ENCODE measurements at places on chromosomes 7 and 10.

GRCh38 chr7:83190659-83191389, 28.1 kb upstream of the PCLO start:
- DNase-seq, result no peak

GRCh38 chr10:22662733-22663330, 51.5 kb downstream of the PIP4K2A start:
- DNase-seq, result no peak

DNA sequence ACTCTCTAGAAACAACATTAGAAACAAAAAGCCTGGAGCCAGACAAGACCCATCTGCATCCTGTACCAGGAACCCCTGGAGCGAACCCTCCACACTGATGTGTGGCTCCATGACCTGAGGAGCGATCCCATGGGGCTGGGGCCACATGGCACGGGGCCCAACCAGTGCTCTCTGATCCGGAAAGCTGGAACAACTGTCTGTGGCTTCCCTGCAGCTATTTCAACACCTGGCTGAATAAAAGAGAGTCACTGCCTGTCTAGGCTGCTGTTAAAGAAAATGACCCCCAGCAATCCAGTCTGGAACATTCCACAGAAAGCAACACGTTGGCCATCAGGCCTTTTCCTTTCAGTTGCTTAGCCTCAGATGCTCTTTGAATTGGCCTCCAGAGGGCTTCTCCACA, 20.9 kb downstream of the UROS start:
- no peak for DNase-seq

DNA sequence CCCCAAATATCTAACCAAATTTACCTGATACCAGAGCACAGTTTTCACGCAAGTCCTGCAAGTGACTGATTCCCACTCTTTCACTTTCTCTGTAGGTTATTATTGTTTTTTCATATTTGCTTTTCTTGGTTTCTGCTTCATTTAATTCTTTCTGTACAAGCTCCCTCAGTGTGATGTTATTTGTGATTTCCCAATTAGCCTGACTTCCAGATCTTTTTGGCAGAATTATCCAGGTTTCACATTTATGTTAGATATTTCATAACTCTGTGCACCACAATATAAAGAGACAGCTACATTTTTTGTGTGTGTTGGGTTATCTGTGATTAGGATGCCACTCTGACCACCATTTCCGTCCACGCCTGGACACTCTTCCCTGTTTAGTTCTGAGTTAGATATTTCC, 381.5 kb upstream of the CNTNAP2 start:
- no peak for DNase-seq

DNA sequence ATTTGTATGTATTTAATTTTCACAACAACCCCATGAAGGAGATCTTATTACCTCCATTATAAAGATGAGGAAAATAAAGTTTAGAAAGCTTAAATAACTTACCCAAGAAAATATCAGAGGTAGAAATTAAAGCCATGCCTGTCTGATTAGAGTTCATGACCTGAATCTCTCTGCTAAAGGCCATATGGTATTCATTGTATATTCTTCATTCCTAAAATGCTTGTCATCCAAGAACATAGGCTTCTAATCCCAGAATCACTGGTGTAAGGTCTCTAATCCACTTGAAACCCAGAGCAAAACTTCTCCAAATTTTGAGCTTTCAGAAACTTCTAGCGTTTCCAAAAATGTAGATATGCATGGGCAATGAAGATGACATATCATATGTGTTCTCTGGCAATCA, 72.3 kb upstream of the YAE1 start:
- no peak for DNase-seq

DNA sequence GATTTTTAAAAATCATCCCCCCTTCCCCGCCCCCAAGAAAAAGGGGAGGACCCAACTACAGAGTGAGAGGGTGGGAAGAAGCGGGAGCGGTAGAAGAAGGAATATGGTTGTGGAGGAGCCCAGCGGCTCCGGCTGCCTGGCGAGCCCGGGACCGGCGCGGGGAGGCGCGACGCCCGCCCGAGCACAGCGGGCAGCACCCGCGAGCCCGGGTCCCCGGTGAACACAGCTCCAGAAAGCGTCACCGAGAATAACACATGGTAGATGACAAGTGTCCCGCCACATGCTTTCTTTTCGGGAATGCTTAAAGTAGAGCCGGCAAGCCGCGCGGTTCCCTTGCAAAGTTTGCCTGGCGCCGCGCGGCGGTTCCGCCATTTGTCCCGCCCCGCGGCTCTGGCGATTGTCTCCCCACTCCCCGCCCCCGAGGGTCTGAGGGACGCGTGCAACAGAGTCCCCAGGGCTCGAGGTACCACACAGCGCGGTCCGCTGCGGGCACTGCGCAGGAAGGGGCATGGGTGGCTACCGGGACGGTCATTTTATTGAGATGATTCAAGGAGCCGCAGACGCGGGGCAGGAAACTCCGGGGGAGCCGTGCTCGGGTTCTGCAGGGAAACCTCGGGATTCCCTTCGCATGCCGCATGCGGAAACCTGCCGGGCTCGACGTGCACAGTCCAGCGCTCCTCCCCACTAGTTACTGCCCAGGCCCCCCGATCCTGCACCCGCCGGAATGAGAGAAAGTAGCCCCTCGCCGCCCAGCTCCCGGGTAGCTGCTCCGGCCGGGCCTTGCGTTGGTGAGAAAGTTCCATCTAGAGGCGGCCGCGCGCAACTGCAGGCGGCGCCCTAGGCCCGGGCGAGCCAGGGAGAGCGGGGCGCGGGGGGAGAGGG, 781 bp upstream of the GRM8 start:
- peak; percentile 64 for DNase-seq

DNA sequence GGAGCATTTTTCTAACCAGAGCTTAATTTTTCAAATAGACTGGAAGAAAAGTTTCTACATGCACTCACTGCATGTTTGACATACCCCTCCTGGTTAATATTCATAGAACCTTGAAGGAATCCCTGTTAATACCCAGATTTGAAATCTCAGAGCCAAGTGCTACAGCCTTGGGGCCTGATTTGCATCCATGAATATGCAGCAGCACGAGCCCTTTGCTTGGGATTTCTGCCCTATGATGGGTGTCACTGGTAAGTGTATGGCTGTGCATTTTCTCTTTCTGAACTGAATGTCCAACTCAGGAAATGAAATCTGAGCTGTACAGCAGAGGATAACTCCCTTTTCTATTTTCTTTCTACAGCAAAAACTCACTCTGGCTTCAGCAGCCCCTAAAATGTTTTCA, 1157.5 kb downstream of the XPNPEP1 start:
- no peak for DNase-seq

DNA sequence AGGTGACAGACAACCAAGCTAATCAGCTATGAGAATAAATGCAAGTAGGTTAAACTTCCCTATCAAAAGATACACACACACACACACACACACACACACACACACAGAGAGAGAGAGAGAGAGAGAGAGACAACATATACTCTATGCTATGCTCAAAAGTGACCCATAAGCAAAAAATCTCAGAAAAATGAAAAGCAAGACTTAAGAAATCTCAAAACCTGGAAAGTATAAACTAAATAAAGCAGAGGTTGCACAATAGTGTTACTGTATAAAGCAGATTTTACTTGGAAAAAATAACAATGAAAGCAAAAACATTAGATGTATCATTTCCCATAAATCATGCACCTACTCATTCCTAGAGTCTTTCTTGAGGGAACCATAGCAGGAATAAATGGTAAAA, 221.5 kb downstream of the INHBA start:
- no peak for DNase-seq

- no peak for DNase-seq
These were observed 87.0 kb downstream of the HGF start for GRCh38 chr7:81682873-81683272.

- peak; percentile 43 for DNase-seq
These were observed 1454.1 kb downstream of the GATA3 start for GRCh38 chr10:9508606-9509005.

DNA sequence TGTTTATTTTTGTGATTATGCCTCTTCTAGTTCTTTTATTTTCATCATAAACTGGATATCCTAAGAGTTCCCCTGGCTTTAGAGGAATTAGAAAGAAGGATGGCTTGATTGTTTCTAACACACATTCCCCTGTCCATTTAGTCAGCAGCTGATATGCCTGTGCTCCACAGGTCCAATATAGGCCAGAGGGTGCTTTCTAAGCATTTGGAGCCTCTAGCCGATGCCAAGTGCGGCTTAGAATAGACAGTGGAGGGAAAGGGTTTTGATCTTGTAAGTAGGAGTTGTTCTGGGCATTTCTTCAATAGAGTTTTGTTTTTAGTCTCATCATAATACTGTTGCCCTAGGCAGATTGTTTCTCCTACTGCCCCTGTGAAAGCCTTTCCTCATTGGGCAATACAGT, 6.6 kb downstream of the CYP3A43 start:
- no peak for DNase-seq

DNA sequence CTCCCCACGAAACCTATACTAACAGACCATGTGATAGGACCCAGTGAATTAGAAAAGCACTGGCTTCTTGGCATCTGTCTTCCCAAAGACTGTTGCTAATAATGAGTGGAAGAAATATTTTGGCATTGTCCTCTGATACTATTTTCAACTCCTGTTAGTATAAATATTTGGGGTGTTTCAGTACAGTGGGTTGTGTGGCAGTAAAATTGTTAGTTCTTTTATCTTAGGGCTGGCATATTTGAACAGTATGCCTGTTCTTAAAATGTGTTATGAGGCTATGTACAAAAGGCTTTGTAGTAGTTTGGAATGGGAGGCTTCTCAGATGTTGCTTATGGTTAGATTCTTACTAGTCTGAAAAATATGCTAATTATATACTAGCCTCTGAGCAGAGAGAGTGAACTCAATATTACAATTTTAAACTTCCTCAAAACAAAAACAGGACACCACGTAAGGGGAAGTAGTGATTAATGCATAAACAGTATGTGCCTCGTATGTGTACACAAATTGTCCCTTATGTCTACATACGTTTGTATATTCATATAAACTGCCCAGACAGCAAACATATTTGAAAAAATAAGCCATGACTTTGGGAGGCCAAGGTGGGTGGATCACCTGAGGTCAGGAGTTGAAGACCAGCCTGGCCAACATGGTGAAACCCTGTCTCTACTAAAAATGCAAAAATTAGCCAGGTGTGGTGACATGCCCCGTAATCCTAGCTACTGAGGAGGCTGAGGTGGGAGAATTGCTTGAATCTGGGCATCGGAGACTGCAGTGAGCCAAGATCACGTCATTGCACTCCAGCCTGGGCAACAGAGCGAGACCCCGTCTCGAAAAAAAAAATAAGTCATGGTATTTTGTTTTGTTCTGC, 115.4 kb downstream of the ARID5B start:
- DNase-seq, result no peak

DNA sequence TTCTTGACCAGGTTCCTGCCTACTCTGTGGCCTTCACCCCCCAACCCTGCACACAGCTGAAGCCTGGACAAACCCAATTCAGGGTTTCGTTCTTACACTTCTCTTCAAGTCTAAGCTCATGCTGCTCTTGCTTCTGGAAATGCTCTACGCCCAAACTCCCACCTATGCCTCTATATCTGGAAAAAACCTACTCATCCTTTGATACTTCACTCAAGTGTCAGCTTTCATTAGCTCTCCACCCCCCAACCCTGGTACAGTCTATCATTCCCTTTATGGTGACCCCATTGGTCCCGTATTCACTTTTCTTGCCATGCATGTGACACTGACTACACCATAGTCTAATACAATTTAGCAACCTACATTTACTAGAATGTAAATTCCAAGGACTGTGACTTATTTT, 220.9 kb upstream of the PLXNA4 start:
- no peak for DNase-seq

- no peak for DNase-seq
These were observed 27.1 kb downstream of the VIPR2 start for GRCh38 chr7:159117366-159118196.

GRCh38 chr7:29285444-29285793, 90.8 kb downstream of the CHN2 start:
- no peak for DNase-seq

- DNase-seq, result no peak
These were observed 194.1 kb downstream of the FANK1 start for GRCh38 chr10:126090443-126090842.

DNA sequence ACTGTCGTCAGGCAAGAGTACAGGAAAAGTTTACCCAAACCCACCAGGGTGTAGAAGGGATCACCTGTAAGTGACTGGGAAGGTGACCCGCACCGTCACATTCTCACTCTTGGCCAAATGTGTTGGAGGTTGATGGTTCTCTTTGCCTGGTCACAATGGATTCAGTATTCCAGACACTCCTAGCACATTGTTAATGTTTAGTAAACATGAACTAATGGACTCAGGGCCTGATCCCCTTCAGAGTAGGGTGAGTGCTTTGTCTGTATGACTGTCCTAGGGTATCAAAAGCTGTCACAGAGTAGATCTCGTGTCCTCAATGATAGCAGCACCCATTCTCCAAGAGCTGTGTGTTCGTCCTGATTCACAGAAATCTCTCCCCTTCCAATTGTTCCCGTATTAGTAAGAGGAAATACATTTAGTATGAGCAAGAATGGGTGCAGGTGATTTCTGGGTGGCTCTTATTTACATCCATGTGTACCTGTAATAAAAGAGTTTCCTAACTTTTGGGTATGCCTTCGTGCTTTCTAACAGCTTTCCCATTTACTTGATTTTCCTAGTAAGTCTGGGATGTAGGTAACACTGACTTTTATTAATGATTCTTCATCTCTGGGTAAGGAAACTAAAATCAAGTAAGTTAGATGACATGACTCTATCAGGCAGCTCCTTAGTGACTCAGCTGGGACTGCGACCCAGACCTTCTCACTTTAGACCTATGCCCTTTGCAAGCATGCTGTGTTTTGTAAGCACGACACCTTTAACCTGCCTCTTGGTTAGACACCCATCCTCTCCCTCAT, 4.7 kb downstream of the EEPD1 start:
- DNase-seq, result no peak

DNA sequence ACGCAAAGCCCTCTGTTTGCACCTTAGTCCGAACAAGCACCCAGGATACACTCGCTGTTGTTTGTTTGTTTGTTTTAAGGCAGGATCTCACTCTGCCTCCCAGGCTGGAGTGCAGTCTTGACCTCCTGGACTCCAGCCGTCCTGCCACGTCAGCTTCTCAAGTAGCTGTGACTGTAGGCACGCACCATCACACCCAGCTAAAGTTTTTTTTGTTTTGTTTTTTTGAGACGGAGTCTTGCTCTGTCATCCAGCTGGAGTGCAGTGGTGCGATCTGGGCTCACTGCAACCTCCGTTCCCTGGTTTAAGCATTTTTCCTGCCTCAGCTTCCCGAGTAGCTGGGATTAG, 76.8 kb downstream of the CTBP2 start:
- DNase-seq, result no peak

DNA sequence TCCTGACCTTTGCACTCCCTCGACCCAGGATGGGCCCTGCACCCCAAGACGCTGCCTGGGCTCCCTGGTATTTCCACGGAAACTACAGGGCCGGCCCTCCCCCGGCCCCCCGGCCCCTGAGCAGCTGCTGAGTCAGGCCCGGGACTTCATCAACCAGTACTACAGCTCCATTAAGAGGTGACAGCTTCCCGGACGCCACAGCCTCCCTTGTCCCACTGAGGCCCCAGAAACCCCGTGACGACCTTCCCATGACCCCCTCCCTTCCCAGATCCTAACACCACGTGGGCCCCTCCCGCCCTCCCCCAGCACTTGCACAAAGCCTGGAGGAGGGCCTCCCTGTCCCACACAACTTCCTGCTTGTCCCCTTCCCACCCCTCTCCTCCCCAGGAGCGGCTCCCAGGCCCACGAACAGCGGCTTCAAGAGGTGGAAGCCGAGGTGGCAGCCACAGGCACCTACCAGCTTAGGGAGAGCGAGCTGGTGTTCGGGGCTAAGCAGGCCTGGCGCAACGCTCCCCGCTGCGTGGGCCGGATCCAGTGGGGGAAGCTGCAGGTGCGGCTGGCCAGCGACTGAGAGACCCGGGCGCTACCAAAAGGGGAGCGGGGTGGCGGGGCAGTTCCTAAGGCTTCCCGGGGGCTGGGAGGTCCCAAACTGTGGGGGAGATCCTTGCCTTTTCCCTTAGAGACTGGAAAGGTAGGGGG, 5.7 kb downstream of the NOS3 start:
- DNase-seq, result no peak

All from hippocampal formation (tissue), 2 donors.